Activated CD4-positive, alpha-beta memory T cell treated with anti-CD3 and anti-CD28 coated beads for 36 hours (primary cell): ENCODE measurements at places on chromosomes 2 and 18. TPM values are rescaled to one million over a fixed set of nuclear protein-coding genes. Genes with fewer than 3 reads are reported as not detected.

- H3K4me3 ChIP-seq, result no peak overlapping the region
- H3K36me3 ChIP-seq, result no peaks in the 10 kb centered on the region
- H3K4me1 ChIP-seq, result no peaks in the 10 kb centered on the region
- DNase-seq, result no peak
- H3K27ac ChIP-seq, result no peak overlapping the region
Observed at GRCh38 chr2:173058673-173059072, 17.0 kb upstream of the MAP3K20 start.

- DNase-seq, result no peak
- no peaks in the 10 kb centered on the region for H3K4me1 ChIP-seq
- no peak overlapping the region for H3K4me3 ChIP-seq
- H3K27me3 ChIP-seq, result peaks cover 14% of the 10 kb centered on the region
Observed at GRCh38 chr18:50092245-50092805, 102.6 kb downstream of the MYO5B start.

CAPN14 gene
- 0.39 TPM for total RNA-seq

GRCh38 chr2:24739354-24740025, 53.7 kb downstream of the PTRHD1 start:
- H3K27ac ChIP-seq, result no peak overlapping the region
- H3K4me1 ChIP-seq, result peaks cover 14% of the 10 kb centered on the region
- H3K27me3 ChIP-seq, result no peaks in the 10 kb centered on the region
- H3K4me3 ChIP-seq, result no peak overlapping the region
- no peaks in the 10 kb centered on the region for H3K36me3 ChIP-seq

DNA sequence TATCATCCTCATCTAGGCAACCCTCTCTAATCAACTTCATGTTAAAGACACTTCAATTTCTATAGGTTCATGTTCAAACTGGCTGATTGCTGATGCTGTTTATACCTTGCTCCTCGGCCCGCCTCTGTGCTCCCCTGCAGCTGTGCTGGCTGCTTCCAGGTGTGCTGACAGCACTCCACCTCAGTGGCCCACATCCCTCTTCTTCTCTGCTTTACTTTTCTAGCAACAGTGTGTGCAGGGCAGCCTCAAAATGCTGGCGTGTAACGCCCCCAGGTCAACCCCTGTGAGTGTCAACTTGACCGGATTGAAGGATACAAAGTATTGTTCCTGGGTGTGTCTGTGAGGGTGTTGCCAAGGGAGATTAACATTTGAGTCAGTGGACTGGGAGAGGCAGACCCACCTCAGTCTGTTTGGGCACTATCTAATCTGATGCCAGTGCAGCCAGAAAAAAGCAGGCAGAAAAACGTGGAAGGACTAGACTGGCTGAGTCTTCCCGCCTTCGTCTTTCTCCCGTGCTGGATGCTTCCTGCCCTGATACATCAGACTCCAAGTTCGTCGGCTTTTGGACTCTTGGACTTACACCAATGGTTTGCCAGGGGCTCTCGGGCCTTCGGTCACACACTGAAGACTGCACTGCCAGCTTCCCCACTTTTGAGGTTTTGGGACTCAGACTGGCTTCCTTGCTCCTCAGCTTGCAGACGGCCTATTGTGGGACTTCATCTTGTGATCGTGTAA, 94.7 kb downstream of the COL6A3 start:
- peaks cover 5% of the 10 kb centered on the region for H3K27me3 ChIP-seq
- H3K4me3 ChIP-seq, result no peak overlapping the region
- no peak for DNase-seq
- H3K4me1 ChIP-seq, result no peaks in the 10 kb centered on the region

- DNase-seq, result no peak
- H3K4me3 ChIP-seq, result no peak overlapping the region
- H3K27me3 ChIP-seq, result peaks cover 30% of the 10 kb centered on the region
- H3K27ac ChIP-seq, result no peak overlapping the region
Observed at GRCh38 chr2:172861098-172861497, 125.5 kb downstream of the RAPGEF4 start.

GPR55 gene
- 1.5 TPM for total RNA-seq

PSMG2 gene
- 112 TPM for total RNA-seq

DNA sequence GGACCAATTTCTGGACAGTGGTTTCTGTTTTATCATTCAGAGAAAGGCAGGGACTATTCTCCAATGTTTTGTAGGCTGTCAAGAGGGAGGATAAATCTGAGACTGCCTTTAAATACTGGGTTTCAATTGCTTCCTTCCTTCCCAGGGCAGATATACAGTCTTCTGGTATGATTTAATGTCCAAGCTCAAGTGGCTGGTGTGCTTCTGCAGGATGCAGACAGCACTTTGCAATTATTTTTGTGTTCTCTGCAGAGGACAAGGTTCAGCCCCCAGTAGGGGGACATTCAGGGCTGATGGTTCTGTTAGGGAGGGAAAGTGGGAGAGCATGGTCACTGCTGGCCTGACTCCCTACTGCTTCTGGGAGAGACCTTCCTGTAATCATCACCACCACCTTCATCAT, 4.6 kb upstream of the BOD1L2 start:
- no peak overlapping the region for H3K27ac ChIP-seq
- no peak overlapping the region for H3K4me3 ChIP-seq
- H3K36me3 ChIP-seq, result no peaks in the 10 kb centered on the region
- DNase-seq, result no peak

UGT1A6 gene
- total RNA-seq, result not detected

- DNase-seq, result no peak
- no peak overlapping the region for H3K4me3 ChIP-seq
- peaks cover 22% of the 10 kb centered on the region for H3K27me3 ChIP-seq
- no peaks in the 10 kb centered on the region for H3K4me1 ChIP-seq
- H3K36me3 ChIP-seq, result no peaks in the 10 kb centered on the region
Observed at GRCh38 chr2:26615336-26615859, 25.8 kb downstream of the CIB4 start.

SCYGR4 gene
- total RNA-seq, result not detected

NYAP2 gene
- total RNA-seq, result not detected

TNS1 gene
- 0.97 TPM for total RNA-seq
